ENCODE measurements at places on chromosomes 1 and 21.

- no peak for DNase-seq
Observed at GRCh38 chr1:94823116-94823515, 3.0 kb downstream of the SLC44A3 start.

GRCh38 chr1:107669996-107670395, 295.0 kb downstream of the VAV3 start:
- peak; percentile 88 for DNase-seq

GRCh38 chr21:17494051-17494450, 18.8 kb upstream of the CXADR start:
- no peak for DNase-seq

DNA sequence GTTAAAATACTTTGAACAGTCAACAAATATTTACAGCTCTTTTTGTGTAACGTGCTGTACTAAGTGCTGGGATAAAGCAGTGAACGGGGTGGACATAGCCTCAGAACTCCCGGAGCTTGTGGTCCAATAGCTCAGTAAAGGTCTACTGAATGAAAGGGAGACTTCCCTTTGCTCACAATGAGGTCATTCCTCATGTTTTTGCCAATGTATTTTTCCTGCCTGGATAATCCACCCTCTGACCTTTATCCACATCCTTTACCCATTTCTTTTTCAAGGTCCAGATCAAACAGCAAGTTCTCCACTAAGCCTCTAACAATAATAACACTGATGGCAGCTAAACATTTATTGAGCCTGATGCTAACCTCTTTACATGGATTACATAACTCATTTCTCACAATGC, 55.9 kb downstream of the LEPR start:
- no peak for DNase-seq

Measured in ACHN (cell line).